Immature natural killer cell (primary cell): ENCODE measurements at places on chromosomes 12 and 14.

DNA sequence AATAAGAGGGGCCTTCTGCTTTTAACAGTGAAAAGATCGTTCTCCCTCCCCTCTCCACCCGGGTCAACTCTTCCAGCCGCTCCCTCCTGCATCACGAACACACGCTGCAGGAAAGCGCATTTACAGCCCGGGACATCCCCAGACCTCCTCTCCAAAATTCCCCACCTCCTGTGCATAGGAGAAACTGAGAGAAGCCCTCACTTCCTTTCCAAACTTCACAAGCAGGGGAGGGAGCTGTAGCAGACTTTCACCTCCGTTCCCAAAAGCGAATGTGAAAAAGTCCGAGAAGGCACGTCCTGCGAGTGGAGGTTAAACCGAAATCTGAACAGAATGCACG lies 513 bp downstream of the BCAT1 start:
- peaks cover 39% of the 10 kb centered on the region for H3K4me1 ChIP-seq
- H3K36me3 ChIP-seq = no peaks in the 10 kb centered on the region
- DNase-seq = no peak
- peaks cover 19% of the 10 kb centered on the region for H3K27me3 ChIP-seq
- H3K4me3 ChIP-seq = peak overlapping the region; percentile 88

GRCh38 chr14:87397499-87397898 lies 595.5 kb downstream of the GALC start:
- no peaks in the 10 kb centered on the region for H3K4me1 ChIP-seq
- no peak overlapping the region for H3K4me3 ChIP-seq
- no peak for DNase-seq
- no peaks in the 10 kb centered on the region for H3K36me3 ChIP-seq

DNA sequence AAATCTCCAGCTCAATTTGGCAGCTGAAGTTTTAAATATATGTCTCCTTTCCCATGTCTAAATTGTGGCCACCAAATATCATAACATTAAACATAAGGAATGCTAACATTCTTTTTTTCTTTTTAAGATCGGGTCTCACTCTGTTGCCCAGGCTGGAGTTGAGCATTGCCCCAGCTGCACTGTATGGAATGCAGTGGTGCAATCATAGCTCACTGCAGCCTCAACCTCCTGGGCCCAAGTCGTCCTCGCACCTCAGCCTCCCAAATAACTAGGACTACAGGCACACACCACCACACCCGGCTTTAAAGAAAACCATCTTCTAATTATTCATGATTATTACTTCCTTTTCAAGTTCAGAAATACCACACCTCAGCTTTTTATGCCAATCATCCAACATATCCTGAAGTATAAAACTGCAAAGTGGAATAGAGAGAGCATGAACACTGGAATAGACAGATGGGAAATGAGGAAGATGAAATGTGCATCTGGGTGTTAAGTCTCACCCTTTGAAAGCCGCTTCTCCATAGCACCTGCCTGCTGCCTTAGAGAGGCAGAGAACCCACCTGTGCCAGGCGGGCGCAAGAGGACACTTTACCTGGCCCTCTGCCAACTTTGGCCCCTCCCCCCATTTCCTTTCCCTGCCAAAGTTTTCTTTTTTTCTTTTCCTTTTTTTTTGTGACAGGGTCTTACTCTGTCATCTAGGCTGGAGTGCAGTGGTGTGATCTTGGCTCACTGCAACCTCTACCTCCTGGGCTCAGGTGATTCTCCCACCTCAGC lies 2.8 kb upstream of the EML1 start:
- peaks cover 16% of the 10 kb centered on the region for H3K27me3 ChIP-seq
- H3K4me1 ChIP-seq = peaks cover 16% of the 10 kb centered on the region
- no peak for DNase-seq
- H3K4me3 ChIP-seq = no peak overlapping the region
- H3K27ac ChIP-seq = no peak overlapping the region
- no peaks in the 10 kb centered on the region for H3K36me3 ChIP-seq

DNA sequence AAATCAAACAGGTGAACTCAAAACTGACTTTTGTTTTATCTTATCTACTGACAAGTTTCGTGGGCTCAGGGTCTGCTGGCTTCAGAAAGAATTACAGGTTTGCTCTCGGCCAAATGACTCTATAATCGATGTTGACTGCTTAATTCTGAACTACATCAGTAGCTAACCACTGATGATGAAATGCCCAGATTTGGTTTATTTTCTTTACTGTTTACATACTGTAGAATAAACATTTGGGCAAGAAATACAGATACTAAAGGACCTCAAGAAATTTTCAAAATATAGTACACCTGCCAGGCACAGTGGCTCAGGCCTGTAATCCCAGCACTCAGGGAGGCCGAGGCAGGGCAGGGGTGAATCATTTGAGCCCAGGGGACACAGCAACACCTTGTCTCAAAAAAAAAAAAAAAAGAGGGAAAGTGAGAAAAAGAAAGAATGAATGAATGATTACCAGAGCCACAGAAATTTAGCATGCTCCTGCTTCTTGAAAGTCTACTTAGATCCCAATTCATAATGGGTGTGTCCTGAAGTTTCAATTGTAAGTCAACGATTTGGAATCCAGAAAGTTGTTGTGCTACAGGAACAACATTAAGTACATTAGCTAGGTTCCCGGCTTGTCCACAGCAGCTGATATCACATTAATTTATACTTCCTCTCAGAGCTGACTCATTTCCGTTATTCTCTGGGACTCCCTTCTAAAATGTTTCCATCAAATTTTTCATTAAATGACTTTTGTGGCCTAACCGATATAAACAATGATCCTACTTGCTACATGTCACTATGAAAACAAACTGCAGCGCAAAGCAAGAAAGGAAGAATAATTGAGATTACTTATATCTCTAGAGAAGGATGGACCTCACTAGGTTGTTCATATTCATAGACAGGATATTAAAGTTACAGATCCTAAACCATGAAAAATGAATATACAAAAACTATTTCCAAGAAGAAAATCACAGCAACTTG lies 134.3 kb downstream of the MED13L start:
- H3K4me3 ChIP-seq = peak overlapping the region; percentile 61
- H3K27ac ChIP-seq = peak overlapping the region; percentile 47
- no peaks in the 10 kb centered on the region for H3K36me3 ChIP-seq
- DNase-seq = no peak
- peaks cover 39% of the 10 kb centered on the region for H3K4me1 ChIP-seq

DNA sequence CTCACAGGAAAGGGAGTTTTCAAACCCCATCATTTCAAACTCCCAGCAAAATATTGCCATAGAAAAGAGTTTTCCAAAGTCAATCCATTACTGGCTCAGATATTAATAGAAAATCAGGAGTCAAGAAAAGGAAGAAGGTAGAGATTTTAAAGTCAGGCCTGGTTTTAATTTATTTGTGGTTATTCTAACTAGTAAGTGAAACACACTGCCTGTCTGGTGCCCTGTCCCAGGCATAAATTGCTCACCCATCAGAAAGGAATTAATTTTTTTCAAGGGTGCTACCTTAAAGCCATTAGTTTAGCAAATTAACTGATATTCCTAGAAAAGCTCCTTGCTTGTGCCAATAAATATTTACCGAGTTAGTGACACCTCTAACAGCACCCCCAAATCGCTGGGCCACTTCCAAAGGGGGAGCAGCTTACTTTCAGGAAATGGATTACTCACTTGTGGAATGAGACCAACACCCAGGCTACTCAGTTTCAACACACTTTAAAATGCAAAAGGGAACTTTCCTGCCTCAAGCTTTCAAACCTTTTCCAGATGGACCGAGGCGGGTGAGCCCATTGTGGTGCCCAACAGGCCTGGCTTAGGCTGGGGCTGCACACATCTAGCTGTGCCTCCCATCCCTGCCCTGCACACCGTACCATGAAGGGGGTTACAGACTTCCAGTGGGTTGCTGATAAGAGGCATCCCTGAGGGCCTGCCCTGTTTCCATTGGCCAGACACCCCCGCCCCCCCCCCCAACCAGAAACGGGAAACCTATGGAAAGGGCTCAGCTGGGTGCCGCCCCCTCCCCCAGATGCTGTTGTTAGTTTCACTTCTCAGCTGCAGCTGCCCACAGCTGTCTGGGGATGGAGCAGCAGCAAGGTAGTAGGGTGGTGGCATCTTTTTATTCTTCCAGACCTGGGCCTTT lies 117.2 kb downstream of the SAMD4A start:
- no peak overlapping the region for H3K27ac ChIP-seq
- no peak for DNase-seq
- H3K4me3 ChIP-seq = no peak overlapping the region
- peaks cover 5% of the 10 kb centered on the region for H3K4me1 ChIP-seq
- H3K36me3 ChIP-seq = no peaks in the 10 kb centered on the region

GRCh38 chr12:122413516-122414404 lies 8.7 kb downstream of the CLIP1 start:
- no peak overlapping the region for H3K4me3 ChIP-seq
- no peaks in the 10 kb centered on the region for H3K27me3 ChIP-seq
- no peaks in the 10 kb centered on the region for H3K36me3 ChIP-seq
- DNase-seq = no peak

GRCh38 chr12:27593266-27593665 lies 69.3 kb downstream of the PPFIBP1 start:
- H3K4me1 ChIP-seq = peaks cover 4% of the 10 kb centered on the region
- no peak overlapping the region for H3K27ac ChIP-seq
- H3K36me3 ChIP-seq = no peaks in the 10 kb centered on the region
- no peaks in the 10 kb centered on the region for H3K27me3 ChIP-seq
- no peak overlapping the region for H3K4me3 ChIP-seq
